ENCODE measurements at places on chromosomes 6 and 20. TPM values are rescaled to one million over a fixed set of nuclear protein-coding genes. Genes with fewer than 3 reads are reported as not detected.

GRCh38 chr20:56826306-56826704, 197.2 kb downstream of the TFAP2C start:
- no peak for DNase-seq

- DNase-seq: no peak
These were observed 208.3 kb downstream of the TASP1 start for GRCh38 chr20:13430346-13431002.

GRCh38 chr6:10425975-10426780, 11.3 kb upstream of the TFAP2A start:
- no peak for DNase-seq

The TREM2 gene
- polyA plus RNA-seq: not detected

The BTN2A1 gene
- polyA plus RNA-seq: 16.7 TPM

- no peak for DNase-seq
These were observed 116.0 kb downstream of the TRIM27 start for GRCh38 chr6:28807682-28808280.

DNA sequence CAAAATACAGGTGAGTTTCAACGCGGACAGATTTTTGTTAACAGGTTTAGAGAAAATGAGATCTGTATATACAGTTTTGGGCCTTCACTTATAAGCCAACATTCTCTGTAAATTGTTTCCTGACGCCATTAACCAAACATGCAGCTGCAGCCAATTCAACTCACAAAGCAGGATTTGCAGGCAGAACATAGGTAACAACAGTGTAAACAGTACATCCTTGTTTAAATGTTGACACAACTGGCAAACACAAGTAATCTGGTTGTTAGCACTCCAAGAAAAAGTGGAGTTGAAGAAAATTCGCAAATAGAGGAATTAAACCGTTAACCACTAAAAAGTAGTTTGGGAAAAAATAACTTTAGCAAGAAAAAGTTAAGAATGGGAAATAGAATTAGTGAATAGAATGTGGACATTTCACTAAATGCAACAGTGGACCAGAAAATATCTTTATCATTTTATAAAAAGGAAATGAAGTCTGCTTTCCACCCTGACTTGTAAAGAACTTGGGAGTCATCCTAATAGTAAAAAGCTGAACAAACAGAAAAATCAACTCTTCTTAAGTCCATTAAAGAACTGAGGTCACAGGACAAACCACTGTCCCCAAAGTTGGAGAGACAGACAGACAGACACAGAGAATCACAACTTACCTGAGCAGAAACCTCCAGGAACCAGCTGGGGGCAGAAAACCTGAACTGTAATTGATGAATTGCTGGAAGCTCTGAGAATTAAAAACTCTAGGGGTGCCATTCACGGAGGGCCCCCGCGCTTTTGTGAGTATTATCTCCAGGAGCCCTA, 10.1 kb downstream of the SMIM28 start:
- no peak for DNase-seq

The EPPIN gene
- not detected for polyA plus RNA-seq

GRCh38 chr6:53437557-53438202, 88.9 kb upstream of the ELOVL5 start:
- peak; percentile 26 for DNase-seq

DNA sequence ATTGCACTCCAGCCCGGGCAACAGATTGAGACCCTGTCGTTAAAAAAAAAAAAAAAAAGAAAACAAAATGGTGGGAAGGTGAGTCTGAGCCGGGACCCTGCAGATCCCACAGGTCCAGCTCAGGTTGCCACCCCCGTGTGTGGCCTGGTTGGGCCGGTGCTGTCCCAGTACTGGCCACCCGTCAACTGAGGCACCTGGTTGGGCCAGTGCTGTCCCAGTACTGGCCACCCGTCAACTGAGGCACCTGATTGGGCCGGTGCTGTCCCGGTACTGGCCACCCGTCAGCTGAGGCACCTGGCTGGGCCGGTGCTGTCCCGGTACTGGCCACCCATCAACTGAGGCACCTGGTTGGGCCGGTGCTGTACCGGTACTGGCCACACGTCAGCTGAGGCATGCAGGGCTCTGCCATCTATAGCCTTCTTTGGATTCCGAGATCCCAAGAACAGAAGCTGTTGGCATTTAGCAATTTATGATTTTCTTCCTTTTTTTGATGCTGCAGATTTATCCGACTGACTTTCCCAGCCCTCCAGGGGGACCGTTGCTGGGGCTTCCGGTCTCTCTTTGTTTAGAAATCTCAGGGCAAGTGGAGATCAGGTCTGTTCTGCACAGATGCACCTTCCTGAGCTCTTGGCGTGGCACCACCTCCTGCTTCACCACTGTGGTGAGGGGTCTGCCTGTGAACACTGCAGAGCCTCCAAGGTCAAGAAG, 113.8 kb downstream of the SYCP2 start:
- DNase-seq: no peak

DNA sequence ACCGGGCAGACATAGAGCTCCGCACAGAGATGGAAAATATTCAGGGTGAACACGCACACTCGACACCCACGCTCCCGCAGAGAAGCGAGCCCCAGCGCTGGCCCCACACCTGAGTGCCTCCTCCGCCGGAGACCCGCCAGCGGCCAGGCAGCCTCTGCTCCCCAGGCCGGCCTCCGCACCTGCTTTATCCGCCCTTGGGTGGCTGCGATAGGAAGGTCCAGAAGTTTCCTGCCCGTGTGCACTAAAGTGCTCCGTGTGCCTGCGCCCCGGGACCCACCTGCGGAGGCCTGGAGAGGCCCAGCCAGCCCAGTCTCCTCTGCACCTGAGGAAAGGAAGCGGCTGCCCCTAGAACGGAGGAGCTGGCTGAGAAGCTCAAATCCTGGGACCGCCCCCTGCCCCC, 10.8 kb upstream of the FOXC1 start:
- DNase-seq: no peak

The KCNK5 gene
- not detected for polyA plus RNA-seq

GRCh38 chr6:132300323-132300949, 100.8 kb downstream of the MOXD1 start:
- peak; percentile 7 for DNase-seq

GRCh38 chr6:36949636-36950035, 4.9 kb upstream of the PI16 start:
- DNase-seq: no peak

DNA sequence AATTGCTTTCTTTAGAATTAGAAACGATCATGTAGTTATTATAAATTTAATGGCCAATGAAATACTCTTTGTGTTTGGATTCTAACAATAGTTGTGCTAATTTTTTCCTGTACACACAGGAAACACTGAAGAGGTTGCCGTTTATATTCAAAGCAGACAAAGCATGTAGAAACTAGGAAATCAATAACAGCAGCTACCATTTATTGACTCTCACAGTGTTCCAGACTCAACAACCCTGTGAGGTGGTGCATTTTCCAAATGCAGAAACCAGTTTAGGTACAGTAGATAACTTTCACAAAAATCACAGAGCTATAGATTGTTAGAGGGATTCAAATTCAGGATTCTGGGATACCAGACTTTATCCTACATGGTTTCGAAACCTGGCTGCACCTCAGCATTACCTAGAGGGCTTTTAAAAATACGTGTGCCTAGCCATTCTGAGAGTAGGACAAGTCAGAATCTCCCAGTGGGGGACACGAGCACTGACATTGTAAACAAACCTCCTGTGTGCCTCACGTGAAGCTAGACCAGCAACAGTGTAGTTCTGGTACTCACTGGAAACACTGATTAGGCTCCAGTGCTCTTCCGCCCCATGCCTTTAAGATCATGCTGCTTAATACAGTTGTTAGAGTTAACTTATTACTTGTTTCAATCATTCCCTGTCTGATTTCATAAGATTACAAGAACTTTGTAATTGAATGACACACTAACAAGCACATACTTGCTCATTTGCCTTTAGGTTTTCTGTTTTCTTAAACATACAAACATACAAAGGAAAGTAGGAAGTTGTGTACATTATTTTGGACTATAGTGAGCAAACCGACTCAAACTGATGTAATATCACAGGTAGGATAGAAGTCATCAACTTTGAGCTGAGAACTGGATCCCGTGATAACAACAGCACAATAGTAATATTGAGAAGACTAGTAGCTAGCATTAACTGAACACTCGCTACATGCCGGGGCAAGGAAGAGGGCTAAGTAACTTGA, 65.8 kb downstream of the MAP3K4 start:
- DNase-seq: no peak

- DNase-seq: no peak
These were observed 28.6 kb downstream of the NOL4L start for GRCh38 chr20:32556312-32557184.

DNA sequence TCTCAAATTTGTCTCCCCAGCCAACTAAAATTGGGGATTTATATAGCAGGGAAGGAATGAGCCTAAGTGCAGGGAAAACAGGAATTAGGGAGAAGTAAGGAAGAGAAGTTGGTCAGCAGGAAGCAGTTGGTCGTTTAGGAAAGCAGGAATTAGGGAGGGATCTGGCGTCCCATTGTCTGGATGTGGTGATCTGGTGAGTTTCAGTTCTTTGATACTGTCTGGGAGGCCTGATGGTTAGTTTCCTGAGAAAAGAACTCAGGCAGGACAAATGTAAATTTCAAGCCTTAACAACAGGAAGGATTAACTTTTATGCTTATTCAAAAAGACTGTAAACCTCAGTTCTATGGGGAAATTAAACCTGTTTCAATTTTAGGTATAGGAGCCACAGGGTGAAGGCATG, 116.2 kb upstream of the PRL start:
- no peak for DNase-seq

DNA sequence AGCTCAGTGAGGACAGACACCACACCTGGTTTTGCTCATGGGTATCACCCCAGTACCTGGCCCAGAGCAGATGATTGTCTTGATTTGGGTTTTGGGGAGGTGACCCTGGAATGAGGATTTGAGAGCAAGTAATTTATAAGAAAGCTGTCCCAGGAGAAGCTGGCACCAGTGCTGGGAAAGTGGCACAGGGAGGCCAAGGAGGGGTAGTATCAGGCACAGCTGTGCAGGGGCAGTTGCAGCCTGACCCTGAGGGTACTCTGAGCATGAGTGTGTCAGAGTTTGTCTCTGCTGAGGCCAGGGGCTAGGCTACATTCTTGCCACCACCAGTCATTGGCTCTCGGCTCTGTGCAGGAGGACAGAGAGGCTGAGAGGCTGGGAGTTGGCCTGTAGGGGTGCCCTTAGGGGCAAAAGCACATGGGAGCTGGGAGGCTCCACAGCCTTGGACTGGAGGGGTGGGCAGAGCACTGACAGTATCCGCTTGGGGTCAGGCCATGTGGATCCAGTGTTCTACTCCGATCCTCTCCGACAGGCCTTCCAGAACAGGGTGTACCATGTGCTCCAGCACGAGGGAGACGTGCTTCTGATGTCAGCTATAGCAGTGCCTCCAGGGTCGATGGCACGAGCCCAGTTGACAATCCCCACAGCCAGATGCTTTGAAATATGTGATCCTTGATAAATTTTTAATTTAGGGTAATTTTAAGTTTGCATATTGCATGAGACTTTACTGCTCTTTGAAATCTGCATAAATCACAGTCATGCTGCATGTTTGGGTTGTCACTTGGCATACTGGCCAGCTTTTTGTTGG, 121.3 kb downstream of the PHACTR3 start:
- DNase-seq: no peak

The TRAPPC3L gene
- polyA plus RNA-seq: not detected

DNA sequence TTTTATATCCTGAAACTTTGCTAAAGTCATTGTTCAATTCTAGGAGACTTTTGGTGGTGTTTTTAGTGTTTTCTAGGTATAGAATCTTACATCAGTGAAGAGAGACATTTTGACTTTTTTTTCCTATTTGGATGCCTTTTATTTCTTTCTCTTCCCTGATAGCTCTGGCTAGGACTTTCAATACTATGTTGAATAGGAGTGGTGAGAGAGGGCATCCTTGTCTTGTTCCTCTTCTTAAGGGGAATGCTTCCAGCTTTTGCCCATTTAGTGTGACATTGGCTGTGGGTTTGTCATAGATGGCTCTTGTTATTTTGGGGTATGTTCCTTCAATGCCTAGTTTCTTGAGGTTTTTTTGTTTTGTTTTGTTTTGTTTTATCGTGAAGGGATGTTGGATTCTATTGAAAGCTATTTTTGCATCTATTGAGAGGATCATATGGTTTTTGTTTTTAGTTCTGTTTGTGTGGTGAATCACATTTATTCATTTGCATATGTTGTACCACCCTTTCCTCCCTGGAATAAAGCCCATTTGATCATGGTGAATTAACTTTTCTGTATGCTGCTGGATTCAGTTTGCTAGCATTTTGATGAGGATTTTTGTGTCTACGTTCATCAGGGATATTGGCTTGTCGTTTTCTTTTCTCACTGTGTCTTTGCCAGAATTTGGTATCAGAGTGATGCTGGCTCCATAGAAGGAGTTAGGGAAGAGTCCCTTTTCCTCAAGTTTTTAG, 540.1 kb upstream of the FLRT3 start:
- DNase-seq: no peak

The SPDEF gene
- not detected for polyA plus RNA-seq

- no peak for DNase-seq
These were observed 407.8 kb downstream of the CBLN4 start for GRCh38 chr20:55597526-55597925.

- no peak for DNase-seq
These were observed 36.7 kb downstream of the LAMA2 start for GRCh38 chr6:128919412-128920180.

- no peak for DNase-seq
These were observed 281.8 kb downstream of the NRN1 start for GRCh38 chr6:5724911-5725310.

GRCh38 chr6:149380523-149380922, 19.5 kb upstream of the SUMO4 start:
- no peak for DNase-seq

- DNase-seq: no peak
These were observed 468.2 kb downstream of the PKHD1 start for GRCh38 chr6:51619042-51619799.

The KIF25 gene
- not detected for polyA plus RNA-seq

GRCh38 chr6:37820718-37821079, 1.2 kb downstream of the ZFAND3 start:
- DNase-seq: no peak

The SYNGAP1 gene
- 0.20 TPM for polyA plus RNA-seq

- DNase-seq: no peak
These were observed 30.5 kb downstream of the COL20A1 start for GRCh38 chr20:63323357-63323981.

DNA sequence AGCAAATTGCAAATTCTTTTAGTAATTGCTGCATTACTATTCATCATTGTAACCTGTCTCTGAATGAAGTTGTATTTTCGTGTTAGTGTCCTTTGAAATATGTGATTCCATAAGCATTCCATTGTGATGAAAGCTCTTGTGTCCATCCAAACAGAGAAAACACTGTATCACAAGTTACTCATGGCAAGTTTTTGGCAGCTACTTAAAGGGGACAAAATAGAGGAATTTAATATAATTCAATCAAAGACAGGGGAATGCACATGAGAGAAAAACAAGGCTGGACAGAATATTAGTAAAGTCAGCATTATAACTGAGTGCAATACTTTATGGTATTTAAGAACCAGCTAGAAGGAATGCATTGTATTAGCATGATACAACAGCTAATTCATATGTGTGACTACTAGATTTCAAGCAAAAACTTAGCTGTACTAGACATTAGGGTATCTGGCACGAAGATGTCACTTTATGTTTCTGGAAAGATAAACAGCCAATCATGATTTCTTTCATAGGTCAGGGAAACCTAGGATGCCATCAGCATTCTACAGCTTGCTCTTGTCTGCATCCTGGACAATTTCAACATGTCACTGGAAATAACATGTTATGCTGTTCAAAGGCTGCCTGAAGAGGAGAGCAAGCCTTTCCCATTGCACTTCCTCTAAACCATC, 270.6 kb upstream of the MARCKS start:
- no peak for DNase-seq

The PSMA7 gene
- 622 TPM for polyA plus RNA-seq

All from immature natural killer cell (primary cell).